ENCODE measurements at places on chromosomes 11 and 22.
A peak's percentile ranks its signal among the peaks of the same experiment; 100 is the strongest.

- DNase-seq, result no peak
Observed at GRCh38 chr11:64624883-64625481, 34.0 kb downstream of the SLC22A12 start.

DNA sequence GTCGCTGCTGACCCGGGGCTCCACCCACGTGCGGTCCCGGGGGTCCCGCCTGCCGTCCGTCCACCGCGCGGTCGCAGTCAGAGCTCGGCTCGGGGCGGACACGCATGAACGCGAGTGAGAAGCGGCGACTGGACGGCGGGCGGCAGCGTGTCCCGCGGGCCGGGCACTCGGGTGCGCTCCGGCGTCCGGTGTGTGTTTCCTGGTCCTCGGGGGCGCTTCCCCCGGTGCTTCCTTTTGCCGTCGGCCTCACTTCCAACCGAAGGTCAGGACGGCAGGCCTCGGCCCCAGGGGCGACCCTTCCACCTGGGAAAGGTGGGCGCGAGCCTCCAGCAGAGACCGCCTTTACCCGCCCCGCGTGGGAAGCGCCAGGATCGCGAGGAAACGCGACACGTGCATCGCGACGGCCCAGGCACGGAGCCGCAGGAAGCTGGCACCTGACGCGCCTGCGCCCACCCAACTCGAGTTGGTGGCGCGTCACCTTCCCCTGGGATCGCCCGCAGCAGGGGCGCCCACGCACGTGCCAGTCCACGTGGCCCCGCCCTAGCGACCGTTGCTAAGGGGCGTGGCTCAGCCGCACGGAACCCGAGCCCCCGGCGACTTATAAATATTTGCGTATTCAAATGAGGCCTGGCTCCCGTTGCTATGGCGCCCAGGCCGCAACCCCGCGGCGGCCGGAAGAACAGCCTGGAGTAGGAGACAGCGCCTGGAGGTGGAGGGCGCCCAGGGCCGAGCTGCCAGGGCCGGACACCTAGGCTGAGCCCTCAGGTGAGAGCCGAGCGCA lies at the start of gene LRRC56:
TSS of gene LRRC56 (plus strand) at position 687 of the 781 bp plus-strand sequence. CDS start 3,158 bp downstream, outside the sequence.
- DNase-seq, result peak; percentile 93

- DNase-seq, result no peak
Observed at GRCh38 chr11:111059726-111060125, 185.8 kb upstream of the POU2AF2 start.

DNA sequence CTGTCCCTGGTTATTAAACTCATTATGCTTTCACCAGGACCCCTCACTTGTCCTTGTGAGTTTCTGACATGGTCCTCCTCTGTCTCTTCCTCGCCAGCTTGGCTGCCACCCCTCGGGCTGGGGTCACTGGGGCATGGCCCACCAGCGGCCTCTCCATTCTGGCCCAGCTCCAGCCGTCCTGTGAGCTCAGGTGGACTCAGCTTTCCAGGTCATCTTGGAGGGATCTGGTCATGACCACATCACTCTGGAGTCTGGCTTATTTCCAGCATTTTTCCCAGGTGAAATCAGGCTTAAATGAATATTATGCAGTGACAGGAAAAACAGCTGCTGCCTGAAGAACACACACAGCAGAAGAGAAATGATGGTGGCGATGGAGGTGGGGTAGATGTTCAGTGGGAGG lies 224.5 kb downstream of the ADAMTS15 start:
- no peak for DNase-seq

DNA sequence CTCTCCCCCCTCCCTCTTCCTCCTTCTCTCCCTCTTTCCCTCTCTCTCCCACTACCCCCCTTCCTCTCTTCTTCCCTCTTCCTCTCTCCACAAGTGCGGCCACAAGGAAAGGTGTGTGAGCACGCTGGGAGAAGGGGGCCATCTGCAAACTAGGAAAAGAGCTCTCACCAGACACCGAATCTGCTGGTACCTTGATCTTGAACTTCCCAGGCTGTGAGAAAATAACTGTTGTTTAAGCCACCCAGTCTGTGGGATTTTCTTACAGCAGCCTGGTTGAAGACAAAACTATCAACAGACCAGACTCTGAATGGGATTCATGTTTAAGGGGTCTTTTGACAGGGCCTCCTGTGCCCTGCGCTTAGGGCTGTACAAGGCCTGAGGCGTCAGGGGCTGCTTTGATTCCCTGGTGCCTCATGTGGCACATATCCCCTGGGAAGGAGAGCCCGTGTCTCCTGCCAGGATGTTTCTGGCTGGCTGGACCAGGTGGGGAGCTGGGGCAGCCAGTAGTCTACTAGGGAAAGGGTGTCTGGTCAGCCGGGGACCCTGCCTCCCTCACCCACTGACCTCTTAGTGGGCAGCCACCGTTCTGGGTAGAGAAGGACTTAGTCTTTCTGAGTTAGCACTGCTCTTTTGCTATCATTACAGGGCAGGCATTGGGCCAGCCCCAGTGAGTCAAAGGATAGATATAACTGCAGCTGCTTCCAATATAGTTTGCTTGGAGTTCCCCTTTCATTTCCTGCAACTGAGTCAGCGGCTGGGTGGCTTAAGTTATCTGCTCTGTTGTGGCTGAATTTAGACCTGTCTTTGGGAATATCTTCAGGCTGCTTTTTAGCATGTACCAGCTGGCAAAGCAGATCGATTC lies 6.2 kb downstream of the PANX1 start:
- DNase-seq, result peak; percentile 51

- DNase-seq, result no peak
Observed at GRCh38 chr22:44880610-44881290, 128.4 kb downstream of the ARHGAP8 start.

GRCh38 chr11:65129649-65130441 lies 4.5 kb downstream of the SYVN1 start:
- DNase-seq, result no peak

All from activated CD4-positive, alpha-beta T cell treated with anti-CD3 and anti-CD28 coated beads, Interleukin-2, Interleukin-6, amounts not matched to agents 100 ng/mL and 50 ng/mL, durations not matched to agents 16 hours and 8 hours (primary cell).